ENCODE measurements at places on chromosomes 11 and 22.

DNA sequence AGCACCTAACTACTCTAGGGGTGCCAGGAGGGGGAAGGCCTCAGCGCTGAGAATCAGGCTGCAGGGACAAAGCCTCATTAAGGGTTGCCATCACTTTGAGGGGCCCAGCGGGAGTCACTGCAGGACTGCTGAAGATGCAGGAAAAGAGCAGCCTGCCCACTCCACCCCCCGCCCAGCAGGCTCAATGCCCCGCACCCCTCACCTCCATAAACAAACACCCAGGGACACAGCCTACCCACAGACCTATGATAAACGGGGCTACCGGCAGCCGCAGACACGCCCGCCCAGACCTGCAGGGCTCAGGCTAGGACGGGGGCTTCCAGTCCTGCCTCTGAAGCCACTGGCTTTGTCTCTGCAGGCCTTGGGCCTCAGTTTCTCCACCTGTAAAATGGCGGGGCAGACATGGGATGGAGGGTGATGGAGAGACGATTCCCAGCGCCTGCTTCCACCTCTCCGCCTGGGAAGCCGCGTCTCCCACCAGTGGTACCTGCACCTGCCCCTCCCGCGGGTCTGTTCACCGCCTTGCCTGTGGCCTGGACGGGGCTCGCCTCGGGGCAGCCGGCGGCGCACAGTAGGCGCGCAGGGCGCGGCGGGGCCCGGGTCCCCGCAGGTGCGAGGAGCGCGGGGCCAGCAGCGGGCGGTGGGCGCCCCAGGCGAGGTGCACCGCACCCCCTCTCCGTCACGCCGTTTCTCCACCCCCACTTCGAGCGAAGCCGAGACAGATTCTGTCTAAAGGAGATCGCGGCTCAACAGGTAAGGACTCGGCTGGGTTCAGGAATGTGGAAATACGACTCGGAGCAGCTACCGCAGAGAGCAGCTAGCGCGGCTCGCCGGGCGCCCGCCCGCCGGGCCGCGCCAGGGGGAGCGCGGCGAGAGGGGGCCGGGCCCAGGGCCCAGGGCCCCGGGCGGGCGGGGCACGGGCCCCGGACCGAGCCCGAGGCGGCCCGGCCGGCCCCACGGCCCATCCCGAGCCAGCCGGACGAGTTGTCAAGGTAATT is 1.5 kb downstream of the WNT7B start:
- no peak for DNase-seq

DNA sequence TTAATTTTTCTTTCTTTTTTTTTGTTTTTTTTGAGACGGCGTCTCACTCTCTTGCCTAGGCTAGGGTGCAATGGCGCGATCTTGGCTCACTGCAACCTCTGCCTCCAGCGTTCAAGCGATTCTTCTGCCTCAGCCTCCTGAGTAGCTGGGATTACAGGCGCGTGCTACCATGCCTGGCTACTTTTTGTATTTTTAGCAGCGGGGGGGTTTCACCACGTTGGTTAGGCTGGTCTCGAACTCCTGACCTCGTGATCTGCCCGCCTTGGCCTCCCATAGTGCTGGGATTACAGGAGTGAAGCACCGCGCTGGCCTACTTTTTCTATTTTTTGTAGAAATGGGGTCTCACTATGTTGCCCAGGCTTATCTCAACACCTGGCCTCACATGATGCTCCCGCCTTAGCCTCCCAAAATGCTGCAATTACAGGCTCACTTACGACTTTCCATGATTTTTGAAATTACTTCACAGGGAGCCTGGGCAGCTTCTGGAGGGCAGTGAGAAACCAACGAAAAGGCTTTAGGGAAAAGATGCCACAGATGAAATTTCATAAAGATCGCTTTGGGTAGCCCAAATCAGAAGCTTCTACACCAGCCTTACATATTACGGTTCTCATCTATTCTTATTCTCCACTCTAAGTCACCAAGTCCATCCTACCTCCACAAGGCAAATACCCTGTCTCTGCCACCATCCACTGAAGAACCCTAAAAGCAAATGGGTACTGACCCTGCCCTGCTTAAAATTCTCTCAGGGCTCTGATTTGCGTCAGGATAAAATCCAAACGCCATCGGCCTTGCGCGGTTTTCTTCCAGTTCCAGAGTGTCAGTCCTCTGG is 866 bp upstream of the RRM1 start:
- peak; percentile 15 for DNase-seq

DNA sequence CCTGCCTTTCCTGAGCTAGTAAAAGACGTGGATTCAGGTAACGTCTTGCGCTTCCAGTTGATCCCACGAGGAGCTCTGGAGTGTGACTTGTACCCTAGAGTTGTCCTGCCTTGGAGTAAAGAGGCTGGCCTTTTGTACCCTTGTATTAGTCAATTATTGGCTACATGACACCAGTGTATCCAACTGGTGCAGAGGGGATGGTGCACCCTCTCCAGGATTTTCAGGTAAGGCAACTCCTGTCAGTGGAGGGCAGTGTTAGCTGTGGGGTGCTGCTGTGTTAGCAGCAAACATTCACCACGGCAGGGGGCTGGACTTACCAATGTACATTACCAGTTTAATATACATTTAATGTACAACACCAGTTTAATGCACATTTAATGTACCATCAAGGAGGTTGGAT is 233.5 kb downstream of the MIAT start:
- no peak for DNase-seq

DNA sequence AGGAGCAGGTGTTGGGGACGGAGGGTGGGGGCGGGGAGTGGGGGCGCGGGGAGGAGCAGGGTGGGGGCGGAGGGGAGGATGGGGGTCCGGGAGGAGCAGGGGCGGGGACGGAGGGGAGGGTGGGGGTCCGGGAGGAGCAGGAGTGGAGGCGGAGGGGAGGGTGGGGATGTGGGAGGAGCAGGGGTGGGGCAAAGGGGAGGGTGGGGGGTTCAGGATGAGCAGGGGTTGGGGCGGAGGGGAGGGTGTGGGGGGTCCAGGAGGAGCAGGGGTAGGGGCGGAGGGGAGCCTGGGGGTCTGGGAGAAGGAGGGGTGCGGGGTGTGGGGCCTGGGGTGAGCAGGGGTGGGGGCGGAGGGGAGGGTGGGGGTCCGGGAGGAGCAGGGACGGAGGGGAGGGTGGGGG is 17.1 kb downstream of the CRELD2 start:
- DNase-seq: no peak

GRCh38 chr11:86594746-86595145 is 77.7 kb downstream of the ME3 start:
- no peak for DNase-seq
